Activated B cell treated with CpG ODN at 0.5 μM for 24 hours (primary cell): ENCODE measurements at places on chromosomes 4 and X.

DNA sequence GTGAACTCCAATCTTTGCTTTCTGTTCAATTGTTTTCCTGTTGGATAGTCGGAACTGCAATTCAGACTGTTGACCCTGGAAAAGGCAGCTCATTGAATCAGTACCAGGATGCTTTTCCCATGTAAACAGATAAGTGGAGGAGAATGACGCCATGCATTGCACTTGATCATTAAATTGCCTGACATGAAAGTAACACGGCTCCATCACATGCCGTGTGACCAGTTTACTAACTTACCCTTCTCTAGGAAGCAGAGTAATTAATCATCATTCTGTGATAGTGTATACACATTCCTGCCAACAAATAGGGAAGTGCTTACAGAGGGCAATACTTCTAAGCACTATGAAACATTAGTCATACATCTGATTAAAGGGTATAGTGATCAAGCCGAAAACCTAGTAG is 101.4 kb downstream of the PPARGC1A start:
- H3K4me1 ChIP-seq: no peaks in the 10 kb centered on the region
- H3K27me3 ChIP-seq: no peaks in the 10 kb centered on the region
- DNase-seq: no peak
- no peak overlapping the region for H3K4me3 ChIP-seq
- H3K36me3 ChIP-seq: no peaks in the 10 kb centered on the region

DNA sequence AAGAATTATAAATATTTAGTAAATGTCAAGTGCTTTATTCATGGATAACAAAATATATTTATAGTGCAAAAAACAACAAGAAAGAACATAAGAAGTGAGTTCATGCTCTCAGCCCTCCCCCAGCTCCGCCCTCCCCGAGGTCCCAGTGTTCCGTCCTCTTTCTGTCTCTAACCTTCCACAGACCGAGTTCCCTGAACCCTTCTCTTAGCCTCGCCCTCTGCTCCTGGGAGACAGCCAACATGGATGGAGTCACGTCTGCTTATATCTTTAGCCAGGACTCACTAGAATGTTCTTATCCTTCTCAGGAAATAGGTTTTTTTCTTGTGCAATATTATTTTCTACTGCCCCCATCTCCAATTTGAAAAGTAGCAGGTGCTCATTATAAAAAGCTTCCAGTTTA is 40.1 kb upstream of the HELT start:
- no peak for DNase-seq
- H3K36me3 ChIP-seq: no peaks in the 10 kb centered on the region

DNA sequence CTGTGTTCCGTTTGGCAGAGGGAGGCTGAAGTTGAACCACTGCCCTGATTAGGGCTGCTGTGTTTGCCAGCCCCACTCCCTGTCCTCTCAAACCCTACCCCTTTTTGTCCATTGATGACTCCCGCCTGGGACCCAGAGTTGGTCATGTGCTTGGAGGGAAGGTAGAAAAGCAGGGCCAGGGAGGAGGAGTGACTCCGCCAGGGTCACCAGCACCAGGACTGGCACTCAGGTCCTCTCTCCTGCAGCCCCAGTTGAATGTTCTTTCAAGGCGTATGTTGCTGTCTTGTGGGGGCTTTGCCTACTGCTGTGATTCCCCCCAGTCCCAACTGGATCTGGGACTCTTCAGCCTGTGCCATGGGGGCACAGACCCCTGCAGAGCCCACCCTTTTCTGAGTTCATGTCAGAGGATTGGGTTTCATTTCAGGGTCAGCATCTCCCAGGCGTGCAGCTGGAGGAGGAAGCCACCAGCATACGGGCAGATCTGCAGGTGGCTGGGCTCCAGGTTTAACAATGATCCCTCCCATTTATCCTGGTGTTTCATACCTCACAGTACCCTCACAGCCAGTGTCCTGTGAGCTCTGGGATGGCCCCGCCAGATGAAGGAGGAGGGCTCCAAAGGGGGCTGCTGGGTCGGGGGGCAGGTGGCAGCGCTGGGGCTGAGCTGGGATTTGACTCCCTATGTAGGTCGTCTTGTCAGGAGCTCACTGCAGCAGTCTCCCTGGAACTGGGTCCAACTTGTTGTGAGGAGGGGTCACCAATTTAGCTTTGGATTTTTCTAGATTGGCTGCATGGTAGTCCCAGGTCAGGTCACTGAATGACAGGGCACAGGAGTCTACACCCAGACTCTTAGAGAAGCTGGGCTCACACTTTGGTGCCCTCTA is 55.7 kb downstream of the MSX1 start:
- no peak overlapping the region for H3K4me3 ChIP-seq
- H3K27me3 ChIP-seq: no peaks in the 10 kb centered on the region
- no peak for DNase-seq
- no peak overlapping the region for H3K27ac ChIP-seq
- H3K4me1 ChIP-seq: peaks cover 3% of the 10 kb centered on the region

DNA sequence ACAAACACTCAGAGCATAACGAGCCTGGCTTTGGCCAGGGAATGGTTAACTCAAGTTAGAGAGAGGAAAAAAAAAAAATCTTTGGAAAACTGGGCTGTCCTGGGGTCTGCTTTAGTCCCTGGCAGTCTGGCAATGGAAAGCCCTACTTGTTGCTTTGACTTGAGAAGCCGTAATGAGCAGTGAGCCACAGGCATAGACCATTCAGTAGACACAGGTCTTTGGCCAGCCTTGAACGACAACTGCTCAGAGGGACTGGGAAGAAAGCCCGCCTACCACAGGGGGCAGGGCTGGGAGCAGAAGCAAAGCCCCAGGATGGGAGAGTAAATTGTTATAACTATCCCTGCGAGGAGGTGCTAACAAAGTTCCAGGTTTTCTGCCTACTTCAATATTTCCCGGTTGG is 25.9 kb downstream of the SLC25A43 start:
- H3K27ac ChIP-seq: peak overlapping the region; percentile 41
- no peak overlapping the region for H3K4me3 ChIP-seq
- peaks cover 13% of the 10 kb centered on the region for H3K36me3 ChIP-seq
- DNase-seq: no peak

- H3K4me1 ChIP-seq: no peaks in the 10 kb centered on the region
- H3K27me3 ChIP-seq: no peaks in the 10 kb centered on the region
- no peak overlapping the region for H3K27ac ChIP-seq
- no peaks in the 10 kb centered on the region for H3K36me3 ChIP-seq
Observed at GRCh38 chrX:23134136-23134535, 134.4 kb downstream of the DDX53 start.

- DNase-seq: no peak
- H3K36me3 ChIP-seq: no peaks in the 10 kb centered on the region
- H3K4me1 ChIP-seq: peaks cover 4% of the 10 kb centered on the region
- no peak overlapping the region for H3K4me3 ChIP-seq
Observed at GRCh38 chrX:24283127-24283794, 30.6 kb downstream of the SUPT20HL2 start.

GRCh38 chr4:120299631-120300030 is 233.0 kb upstream of the MAD2L1 start:
- no peak overlapping the region for H3K27ac ChIP-seq
- H3K27me3 ChIP-seq: no peaks in the 10 kb centered on the region
- H3K4me3 ChIP-seq: no peak overlapping the region
- no peaks in the 10 kb centered on the region for H3K36me3 ChIP-seq
- H3K4me1 ChIP-seq: no peaks in the 10 kb centered on the region
- DNase-seq: no peak

DNA sequence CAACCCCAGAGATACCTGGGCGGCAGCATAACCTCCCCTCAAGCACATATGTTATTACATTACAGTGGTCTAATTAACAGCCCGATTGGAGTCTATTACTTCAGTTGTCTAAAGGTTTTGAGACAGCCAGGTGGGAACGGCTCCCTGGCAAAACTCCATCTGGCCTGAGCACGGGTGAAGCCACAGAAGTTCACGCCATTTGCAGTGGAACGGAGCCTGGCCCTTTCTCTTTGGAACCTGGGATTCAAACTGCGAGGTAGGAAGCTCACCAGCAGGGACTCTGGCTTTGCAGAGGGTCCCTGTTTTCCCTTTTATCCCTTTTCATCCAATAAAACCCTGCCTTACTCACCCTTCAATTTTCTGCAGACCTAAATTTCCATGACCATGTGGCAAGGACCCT is 45.9 kb upstream of the NEIL3 start:
- no peak for DNase-seq
- H3K27me3 ChIP-seq: peaks cover 1% of the 10 kb centered on the region
- H3K36me3 ChIP-seq: no peaks in the 10 kb centered on the region
- H3K4me1 ChIP-seq: no peaks in the 10 kb centered on the region
- H3K4me3 ChIP-seq: no peak overlapping the region
- H3K27ac ChIP-seq: no peak overlapping the region

- peaks cover 1% of the 10 kb centered on the region for H3K36me3 ChIP-seq
- H3K4me1 ChIP-seq: peaks cover 13% of the 10 kb centered on the region
- no peak within 1 kb of the TSS for H3K27ac ChIP-seq
- peak within 1 kb of the TSS; percentile 60 for H3K4me3 ChIP-seq
- peak; percentile 87 for DNase-seq
- H3K27me3 ChIP-seq: no peaks in the 10 kb centered on the region
Observed at GRCh38 chr4:973431-974397, at the start of gene DGKQ. DGKQ (minus strand) TSS chr4:973569; CDS start chr4:973482, 87 bp downstream.

DNA sequence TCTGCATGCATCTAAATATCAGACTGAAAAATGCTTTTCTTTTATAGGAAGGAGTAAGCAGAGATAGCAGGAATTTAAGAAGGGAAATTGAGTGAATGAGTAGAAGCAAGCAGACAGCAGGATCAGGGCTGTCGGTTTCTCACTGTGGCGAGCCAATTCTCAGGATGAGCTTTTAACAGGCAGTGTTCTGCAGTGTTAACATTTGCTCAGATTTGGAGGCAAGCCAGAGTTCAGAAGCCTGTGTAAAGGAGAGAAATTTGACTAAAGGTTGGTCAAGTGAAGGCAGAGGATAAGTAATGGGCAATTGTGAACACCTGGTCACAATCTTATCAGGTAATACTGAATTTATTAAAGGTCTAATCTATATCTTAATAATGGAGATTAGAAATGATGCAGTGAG is 133.3 kb upstream of the MAGEB16 start:
- H3K27me3 ChIP-seq: no peaks in the 10 kb centered on the region
- H3K4me3 ChIP-seq: no peak overlapping the region
- no peak overlapping the region for H3K27ac ChIP-seq
- no peak for DNase-seq

DNA sequence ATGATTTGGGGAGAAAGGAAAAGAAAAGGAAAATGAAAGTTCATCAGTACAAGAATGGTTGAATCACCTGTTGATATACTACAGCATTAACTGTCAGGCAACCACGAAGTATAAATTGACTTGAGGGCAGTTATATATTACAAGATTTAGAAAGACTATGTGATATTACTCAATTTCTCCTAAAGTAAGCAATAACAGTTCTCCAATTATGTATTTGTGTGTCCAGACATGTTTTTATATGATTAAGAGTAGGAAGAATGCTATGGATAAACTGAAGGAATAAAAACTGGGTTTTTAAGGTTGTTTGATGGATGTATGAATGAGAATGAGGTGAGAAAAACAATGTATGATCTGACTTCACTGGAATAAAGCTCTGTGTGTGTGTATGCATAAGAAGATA is 2234.4 kb downstream of the ARAP2 start:
- no peaks in the 10 kb centered on the region for H3K4me1 ChIP-seq
- H3K27me3 ChIP-seq: no peaks in the 10 kb centered on the region
- H3K27ac ChIP-seq: no peak overlapping the region
- no peak for DNase-seq
- H3K36me3 ChIP-seq: no peaks in the 10 kb centered on the region
- H3K4me3 ChIP-seq: no peak overlapping the region

GRCh38 chrX:110210417-110211139 is 107.3 kb downstream of the AMMECR1 start:
- H3K27me3 ChIP-seq: no peaks in the 10 kb centered on the region
- no peak for DNase-seq
- H3K4me1 ChIP-seq: no peaks in the 10 kb centered on the region
- H3K36me3 ChIP-seq: peaks cover 10% of the 10 kb centered on the region

- H3K27me3 ChIP-seq: peaks cover 13% of the 10 kb centered on the region
- no peaks in the 10 kb centered on the region for H3K36me3 ChIP-seq
- H3K4me3 ChIP-seq: no peak overlapping the region
- no peak for DNase-seq
- H3K4me1 ChIP-seq: no peaks in the 10 kb centered on the region
- H3K27ac ChIP-seq: no peak overlapping the region
Observed at GRCh38 chr4:122845760-122846159, 19.1 kb downstream of the FGF2 start.

DNA sequence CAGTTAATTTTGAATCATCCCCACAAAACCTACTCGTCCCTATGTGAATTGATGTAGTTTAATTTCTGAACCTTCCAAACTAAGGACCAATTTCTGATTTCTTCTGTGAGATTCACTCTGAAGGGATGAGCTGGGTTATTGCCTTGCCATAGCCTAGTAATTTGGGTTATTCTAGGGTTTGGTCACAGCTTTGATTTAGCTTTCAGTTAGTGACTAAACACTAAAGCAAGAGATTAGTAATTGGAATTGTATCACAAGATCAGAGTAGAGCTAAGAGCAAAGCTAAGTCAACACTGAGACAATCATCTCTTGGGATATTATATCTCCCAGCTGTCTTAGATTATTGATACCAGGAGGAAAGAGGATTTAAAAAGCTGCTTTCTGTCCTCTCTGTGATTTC is 588.0 kb downstream of the CCSER1 start:
- H3K4me3 ChIP-seq: no peak overlapping the region
- no peaks in the 10 kb centered on the region for H3K4me1 ChIP-seq
- DNase-seq: no peak
- H3K27me3 ChIP-seq: no peaks in the 10 kb centered on the region

DNA sequence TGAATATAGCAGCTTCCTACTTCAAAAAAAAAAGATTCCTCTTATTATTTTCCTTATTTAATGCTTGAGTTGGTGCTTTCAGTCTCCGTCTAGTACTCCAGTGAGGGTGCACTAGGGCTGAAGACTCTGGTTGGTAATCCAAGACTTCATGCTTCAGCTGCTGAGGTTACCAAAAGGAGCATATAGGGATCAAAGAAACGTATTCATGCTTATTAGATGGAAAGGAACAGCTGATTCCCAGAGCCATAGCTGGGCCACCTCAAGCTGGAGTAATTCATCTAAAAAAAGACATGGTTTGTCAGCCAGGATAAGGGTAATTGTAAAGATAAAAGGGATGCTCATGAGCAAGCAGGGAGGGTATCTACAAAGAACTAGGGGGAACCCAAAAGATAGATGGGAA is 131.7 kb upstream of the FAM47B start:
- no peaks in the 10 kb centered on the region for H3K27me3 ChIP-seq
- H3K36me3 ChIP-seq: no peaks in the 10 kb centered on the region

- H3K27ac ChIP-seq: no peak overlapping the region
- no peaks in the 10 kb centered on the region for H3K4me1 ChIP-seq
- no peaks in the 10 kb centered on the region for H3K36me3 ChIP-seq
Observed at GRCh38 chrX:70322784-70323183, 32.9 kb downstream of the KIF4A start.

DNA sequence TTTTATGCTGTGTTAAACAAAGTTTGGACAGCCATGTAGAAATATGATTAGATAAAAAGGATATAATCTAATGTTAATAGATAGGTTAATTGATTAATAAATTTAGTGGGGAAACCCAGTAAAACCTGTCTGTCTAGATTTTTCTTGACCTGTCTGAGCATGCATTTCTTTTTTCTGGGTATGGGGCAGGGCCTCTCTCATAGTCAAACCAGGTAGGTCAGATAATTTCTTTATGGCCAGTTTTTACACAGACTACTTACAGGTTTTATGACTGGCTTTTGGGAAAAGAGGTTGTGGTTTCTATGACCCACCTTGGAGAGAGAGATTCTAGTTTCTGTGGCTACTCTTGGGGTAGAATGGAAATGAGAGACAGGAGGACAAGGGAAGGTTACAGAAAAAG is 135.6 kb upstream of the EPHA5 start:
- no peak for DNase-seq
- H3K36me3 ChIP-seq: no peaks in the 10 kb centered on the region
- H3K4me3 ChIP-seq: no peak overlapping the region

GRCh38 chr4:15737255-15737654 is 34.4 kb downstream of the BST1 start:
- H3K27me3 ChIP-seq: no peaks in the 10 kb centered on the region
- H3K36me3 ChIP-seq: no peaks in the 10 kb centered on the region
- DNase-seq: no peak
- H3K4me1 ChIP-seq: no peaks in the 10 kb centered on the region
- no peak overlapping the region for H3K4me3 ChIP-seq
